ENCODE measurements at places on chromosomes 13 and 19.

DNA sequence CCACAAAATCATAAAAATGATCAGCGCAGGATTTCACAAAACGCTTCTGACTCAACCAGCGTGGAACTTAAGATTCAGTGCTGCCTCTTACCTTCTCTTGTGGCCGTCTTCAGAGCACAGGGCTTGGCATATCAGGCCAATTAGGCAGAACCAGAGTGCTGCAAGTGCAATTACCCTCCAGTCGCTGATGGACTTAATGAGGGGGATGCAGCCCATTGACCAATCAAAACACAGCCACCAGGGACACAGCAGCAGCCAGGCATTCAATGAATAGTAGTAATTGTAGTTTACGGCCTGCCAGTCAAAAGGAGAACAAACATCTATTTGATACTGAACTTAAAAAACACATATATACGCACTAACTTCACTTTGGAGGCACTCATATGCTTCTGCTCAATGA is 38.2 kb downstream of the TMTC4 start:
- DNase-seq: no peak

DNA sequence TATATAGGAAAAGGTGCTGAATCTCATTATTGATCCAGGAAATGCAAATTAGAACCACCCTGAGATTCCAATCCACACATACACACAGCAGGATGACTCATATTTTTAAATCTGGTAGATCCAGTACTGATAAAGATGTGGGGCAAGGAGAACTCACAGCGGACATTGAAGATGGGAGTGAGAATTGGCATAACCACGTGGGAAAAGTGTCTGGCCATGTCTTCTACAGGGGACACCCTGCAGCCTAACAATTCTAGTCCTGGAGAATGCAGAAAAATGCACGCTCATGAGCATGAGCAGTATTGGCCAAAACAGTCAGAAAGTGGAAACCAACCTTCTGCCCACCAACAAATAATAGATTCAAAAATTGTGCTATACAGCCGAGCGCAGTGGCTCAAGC is 13.5 kb upstream of the BCL3 start:
- no peak for DNase-seq

DNA sequence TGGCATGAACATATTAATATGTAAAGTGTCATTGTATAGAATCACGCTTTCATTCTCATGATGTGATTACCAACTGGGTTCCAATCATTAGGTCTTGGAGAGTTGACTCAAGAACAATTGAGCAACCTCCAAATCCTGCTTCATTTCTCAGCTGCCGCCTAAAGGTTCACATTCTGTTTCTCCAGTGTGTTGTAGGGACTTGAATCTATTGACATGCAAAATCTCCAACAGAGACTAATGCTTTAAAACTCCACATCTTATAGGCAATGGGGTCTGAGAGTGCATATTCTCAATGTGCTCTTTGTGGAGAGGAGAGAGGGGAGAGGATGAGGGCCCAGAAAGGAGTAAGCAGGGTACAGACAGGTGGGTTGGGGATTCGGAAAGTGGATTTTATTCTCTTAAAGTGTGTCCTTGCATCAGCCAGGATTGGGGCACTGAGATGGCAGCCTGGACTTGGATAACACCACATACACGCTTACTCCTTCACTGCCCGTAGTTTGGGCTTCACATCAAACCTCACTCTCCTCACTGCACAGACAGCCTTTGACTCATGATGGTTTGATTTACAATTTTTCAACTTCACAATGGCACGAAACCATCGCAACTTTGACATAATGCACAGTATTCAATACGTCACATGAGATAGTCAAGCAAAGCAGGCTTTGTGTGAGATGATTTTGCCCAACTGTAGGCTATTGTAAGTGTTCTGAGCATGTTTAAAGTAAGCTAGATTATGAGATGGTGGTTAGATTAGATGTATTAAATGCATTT is 241.3 kb upstream of the IRS2 start:
- DNase-seq: no peak

DNA sequence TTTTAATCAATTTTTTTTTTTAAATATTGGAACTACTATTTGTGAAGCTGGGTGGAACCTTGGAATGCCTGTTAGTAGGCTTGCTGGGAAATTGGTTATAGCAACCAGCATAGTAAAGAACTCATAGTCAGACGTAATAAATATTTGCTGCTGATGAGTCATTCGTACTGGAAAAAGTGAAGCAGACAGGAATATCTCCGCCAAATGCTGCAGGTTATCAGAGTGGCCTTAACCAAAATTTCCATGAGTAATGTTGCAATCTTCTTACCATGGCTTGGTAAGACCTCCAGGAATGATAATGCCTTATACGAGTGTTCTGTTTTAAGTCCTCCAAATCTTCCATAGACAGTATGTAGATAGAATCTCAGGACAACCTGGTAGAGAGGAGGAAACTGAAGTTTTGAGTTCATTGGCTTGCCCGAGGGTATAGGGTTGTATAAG is 34.2 kb downstream of the MBNL2 start:
- no peak for DNase-seq

DNA sequence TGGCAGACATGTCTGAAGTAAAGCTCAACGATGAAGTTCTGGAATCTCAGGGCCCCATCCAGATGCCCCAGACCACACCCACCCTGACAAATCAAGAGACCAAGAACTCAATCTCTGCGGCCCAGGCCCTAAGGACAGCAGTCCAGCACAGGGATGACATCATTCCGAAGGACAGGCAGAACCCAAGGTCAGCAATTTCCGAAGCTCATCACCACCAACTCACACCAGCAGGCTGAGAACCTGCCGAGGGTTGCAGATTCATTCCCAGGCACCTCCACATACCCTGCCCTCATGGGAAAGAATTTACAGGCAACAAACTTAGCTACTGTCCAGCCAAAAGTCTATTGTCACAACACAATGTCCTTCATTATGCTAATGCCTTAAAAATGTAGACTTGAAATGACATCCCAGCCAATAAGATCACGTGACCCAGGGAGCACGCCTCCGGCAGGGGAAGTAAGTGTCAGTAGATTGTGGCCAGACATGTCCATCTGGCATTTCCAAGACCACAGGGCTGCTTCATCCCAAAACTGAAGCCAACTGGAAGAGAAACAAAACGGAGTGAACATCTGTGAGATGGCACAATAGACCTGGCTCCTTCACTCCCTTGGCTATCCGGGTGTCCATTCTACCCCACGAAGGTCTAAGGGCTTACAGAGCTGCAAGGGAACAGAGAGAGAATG is 98.8 kb downstream of the CRYL1 start:
- DNase-seq: no peak

- DNase-seq: no peak
Observed at GRCh38 chr19:8251025-8251472, 41.9 kb downstream of the CERS4 start.

- no peak for DNase-seq
Observed at GRCh38 chr13:23427342-23427843, 6.1 kb downstream of the SACS start.

GRCh38 chr19:1273263-1274041 is 1.9 kb upstream of the FAM174C start:
- no peak for DNase-seq

- no peak for DNase-seq
Observed at GRCh38 chr19:49247676-49248075, 77.3 kb downstream of the SLC6A16 start.

DNA sequence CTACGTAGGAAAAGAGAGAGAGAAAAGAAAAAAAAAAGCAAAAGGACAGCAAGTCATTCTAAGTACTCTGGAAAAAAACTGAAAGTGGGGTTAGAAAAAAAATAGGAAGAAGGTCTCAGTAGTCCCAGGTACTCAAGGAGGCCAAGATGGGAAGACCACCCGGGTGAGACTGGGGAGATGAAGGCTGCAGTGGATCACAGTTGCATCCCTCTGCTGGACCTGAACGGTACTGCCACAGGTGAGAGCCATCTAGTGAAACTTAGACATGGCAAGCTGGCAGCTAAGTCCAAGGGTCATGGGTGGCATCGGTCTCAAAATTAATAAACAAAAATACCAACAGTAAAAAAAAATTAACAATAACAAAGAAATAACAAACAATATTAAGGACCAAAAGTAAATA is 41.0 kb upstream of the ZNF91 start:
- DNase-seq: no peak

- DNase-seq: peak; percentile 32
Observed at GRCh38 chr19:2578901-2579677, 103.2 kb downstream of the GADD45B start.

DNA sequence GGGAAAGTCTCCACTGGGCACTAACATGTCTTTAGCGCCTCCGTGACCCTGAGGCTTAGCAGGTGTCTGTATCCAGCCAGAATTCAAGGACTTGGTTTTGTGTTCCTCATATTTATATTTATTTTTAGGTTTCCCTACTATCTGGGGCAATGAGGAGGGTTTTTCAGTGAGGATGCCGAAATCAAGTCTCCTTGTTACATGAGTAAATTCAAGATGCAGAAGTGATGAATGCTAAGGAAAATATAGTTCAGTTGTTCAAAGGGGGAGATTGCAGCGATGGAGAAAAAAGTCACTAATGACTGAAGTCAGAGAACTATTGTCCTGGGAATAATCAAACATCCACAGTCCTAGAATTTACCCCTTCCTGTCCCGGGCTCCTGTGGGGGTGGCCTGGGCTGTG is 791 bp upstream of the ADGRE2 start:
- DNase-seq: no peak

- DNase-seq: no peak
Observed at GRCh38 chr19:33443638-33444561, 70.4 kb downstream of the CEBPG start.

- DNase-seq: no peak
Observed at GRCh38 chr13:54183166-54183565, 1154.6 kb downstream of the OLFM4 start.

Measured in stimulated activated naive B cell treated with anti-CD40 and anti-IgM and Interleukin-4, amounts not matched to agents 10 μg/mL and 1 μg/mL and 100 μg/mL, for 72 hours (primary cell).